CD4-positive, alpha-beta T cell treated with Interleukin-6 at 100 ng/mL for 8 hours (primary cell): ENCODE measurements at places on chromosomes 7 and 10.
A peak's percentile ranks its signal among the peaks of the same experiment; 100 is the strongest.

DNA sequence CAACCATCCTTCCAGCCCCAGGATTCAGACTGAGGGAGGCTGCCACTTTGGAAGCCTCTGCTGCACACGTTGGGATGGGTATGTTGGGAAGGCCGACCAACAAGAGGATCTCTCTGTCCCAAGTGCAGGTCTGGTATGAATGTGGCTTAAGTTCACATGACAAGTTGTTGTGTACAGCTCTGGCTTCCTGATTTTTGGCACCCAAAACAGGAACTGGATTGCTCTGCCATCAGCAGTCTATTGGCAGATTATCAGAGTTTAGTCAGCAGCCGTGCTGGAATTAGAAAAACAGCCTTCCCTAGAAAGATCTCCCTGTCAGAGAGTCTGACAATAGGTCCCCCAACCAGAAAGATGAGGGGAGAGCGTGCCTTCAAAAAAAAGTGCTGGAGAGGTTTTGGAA, 66.9 kb downstream of the GOLGA7B start:
- no peak for DNase-seq

DNA sequence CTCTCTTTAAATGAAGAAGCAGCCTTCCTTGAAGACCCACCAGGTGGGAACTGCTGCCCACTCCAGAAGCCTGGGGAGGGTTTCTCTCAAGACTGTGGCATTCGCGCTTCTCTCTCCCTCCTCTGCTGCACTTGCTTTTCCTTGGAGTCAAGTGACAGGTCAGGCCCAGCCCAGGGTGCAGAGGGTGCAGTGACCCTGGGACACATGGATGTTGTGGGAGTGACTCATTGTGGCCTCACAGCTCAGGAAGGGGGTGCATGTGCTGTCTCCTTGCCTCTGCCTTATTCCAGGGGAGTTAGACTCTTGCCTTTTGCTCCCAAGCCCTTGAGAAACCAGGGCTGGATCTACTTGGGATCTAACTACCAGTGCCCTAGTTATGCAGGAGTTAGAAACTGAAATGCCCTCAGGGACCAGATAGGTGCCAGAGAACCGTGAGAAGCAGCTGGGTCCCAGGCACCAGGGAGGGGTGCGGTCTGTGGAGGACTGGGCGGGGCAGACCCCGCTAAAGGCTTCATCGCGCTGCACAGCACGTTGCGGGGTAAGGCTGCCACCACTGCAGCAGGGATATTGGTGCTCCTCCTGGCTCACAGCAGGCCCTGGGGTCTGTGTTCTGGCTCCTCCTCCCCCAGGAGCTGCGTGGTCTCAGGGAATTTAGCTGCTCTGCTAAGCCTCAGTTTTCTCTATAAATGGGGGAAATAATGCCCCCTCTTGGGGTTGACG, 11.4 kb downstream of the FAM241B start:
- DNase-seq = no peak

DNA sequence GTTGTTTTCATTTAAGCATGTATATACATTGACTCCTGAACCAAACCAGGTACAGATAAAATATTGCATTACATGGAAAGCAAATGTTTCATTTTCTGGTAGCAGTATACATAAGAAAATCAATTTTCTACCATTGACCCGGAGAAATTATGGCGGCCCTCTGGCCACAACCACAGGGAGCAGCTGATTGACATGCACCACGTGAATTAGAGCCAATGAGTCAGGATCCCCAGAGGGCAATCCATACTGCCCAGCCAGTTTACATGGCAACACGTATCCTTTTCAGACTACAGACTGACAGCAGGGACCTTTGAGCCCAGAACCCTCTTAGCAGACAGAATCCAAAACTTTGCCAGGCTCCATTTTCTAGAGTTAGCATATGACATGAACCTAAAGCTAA, 272.2 kb upstream of the NEBL start:
- DNase-seq = no peak

DNA sequence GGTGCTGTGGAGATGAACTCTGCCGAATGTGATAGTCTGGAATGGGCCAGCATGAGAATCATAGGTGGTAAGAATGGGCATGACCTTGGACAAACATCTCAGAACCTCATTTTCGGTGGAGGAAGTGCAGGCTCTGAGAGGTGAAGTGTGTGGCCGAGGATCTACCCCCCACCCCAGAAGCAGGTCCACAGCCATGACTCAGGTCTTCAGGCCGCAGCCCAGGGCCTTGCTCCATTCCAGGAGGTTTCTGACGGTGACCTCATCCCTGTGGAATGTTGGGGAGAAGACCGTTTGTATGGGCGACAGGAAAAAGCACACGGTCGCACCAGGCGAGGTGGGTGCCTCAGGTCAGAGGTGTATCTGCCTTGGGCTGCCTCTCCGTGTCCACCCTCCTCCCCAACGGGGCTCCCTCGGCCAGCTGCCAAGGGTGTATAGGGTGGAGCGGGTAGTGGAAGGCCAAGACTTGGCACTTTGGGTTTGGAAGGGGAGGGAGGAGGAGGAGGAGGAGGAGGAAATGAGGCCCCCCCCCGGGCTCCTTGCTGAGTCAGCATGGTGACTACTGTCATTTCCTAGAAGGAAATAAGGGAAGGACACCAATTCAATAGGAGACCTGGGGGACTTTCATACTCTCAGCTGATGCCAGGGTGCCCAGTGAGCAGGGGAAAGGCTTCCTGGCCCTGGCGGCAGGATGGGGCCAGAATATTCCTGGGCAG, 168.0 kb upstream of the RHEB start:
- no peak for DNase-seq

DNA sequence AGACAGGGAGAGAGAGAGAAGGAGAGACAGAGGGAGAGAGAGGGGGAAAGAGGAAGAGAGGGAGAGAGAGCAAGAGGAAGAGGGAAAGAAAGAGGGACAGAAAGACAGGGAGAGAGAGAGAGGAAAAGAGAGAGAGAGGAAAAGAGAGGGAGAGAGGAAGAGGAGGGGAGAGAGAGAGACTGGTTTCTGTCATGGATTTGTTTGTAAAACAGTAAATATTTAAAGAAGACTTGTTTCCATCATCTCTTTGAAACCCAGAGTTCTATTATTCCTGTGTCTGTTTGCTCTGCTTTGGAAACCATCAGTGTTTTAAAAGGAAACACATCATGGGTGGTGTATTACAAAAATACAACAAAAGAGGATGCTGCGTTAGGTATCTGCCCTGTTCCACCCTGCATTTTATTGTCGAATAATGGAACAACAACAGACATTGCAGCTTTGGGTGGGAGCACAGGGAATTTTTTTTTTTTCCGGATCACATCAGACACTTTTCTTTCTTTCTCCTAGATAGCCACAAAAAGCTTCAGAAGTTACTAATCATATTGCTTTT, 150.7 kb upstream of the RSU1 start:
- DNase-seq = no peak

DNA sequence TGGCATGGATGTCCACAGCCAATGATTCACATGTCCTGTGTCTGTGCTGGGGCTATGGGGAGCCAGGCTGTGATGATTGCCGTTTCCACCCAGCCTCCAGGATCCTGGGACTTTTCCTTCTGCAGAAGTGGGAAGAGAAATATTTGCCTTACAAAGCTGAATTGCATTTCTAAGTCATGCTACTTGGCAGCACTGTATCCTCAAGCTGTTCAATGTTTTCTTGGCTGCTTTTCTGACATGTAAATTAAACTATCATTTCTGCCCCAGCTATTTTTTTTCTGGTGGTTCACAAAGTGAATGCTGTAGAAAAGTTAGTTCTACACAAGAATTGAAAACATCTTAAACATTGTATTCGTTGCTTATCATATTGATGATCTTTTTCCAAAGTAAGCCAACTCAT, 51.9 kb upstream of the TCERG1L start:
- no peak for DNase-seq

DNA sequence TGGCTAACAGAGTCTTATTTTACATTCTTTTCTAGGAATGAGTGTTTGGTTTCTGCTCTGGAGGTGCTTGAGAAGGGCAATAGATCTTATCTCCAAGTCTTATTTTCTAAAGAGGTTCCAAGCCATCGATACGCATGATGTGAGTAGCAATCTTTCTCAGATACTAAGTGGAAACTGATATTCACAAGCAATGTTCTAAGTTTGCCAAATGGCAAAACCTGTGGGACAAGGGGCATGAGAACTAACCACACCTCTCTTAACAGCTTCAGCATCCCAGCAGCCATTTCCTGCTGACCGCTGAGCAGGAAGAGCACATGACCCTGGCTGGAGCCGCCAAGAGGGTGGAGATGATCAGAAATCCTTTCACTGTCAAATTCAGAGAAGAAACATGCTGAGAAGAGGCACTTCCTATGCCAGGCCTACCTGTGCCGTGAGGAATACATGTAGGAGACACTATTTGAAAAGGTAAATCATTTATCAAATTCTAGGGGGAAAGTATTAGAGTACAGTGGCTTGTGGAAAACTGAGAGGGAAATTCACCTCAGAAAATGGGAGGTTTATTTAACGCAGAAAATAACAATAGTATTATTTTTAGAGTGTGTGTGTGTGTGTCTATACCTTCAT, 35.2 kb downstream of the CCDC71L start:
- DNase-seq = no peak

DNA sequence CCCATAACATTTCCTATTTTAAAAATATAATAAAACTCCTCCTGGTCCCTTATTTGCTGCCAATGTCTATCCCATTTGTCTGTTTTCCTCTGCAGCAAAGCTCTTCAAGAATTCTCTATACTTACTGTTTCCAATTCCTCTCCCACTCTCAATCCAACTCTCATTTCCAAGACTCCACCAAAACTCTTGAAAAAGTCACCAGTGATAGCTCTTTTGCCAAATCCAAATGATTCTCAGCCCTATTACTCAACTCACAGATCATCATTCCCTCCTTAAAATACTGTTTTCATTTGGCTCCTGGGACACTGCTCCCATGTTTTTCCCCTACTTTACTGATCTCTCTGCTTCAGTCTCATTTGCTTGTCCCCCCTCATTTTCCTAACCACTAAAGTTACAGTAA, 139.4 kb downstream of the HIBADH start:
- no peak for DNase-seq

GRCh38 chr10:102408728-102409603, 9.6 kb downstream of the PSD start:
- DNase-seq = peak; percentile 71

DNA sequence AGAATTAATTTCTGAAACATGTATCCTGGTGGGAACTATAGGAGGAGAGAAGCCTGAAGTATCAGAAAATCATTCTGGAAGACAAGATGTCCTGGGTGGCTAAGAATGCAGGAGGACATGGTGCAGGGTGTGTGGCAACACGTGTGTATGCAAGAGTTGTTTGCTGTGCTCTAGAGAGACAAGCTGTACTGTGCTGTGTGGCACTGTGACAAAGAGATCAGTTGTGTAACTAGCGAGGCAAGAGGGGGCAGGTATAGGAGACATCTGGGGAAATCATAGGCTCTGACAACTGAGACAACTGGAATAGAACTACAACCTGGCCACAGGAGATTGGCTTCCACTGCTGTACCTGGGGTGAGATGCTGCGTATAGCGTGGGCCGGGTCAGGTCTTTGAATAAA, 9.3 kb downstream of the ITGA8 start:
- DNase-seq = no peak

GRCh38 chr7:78234634-78235033, 436.1 kb downstream of the PHTF2 start:
- no peak for DNase-seq

- DNase-seq = no peak
These were observed 152.5 kb downstream of the SLC25A13 start for GRCh38 chr7:96169439-96169838.

- no peak for DNase-seq
These were observed 4.8 kb downstream of the ANK3 start for GRCh38 chr10:60384708-60385398.

DNA sequence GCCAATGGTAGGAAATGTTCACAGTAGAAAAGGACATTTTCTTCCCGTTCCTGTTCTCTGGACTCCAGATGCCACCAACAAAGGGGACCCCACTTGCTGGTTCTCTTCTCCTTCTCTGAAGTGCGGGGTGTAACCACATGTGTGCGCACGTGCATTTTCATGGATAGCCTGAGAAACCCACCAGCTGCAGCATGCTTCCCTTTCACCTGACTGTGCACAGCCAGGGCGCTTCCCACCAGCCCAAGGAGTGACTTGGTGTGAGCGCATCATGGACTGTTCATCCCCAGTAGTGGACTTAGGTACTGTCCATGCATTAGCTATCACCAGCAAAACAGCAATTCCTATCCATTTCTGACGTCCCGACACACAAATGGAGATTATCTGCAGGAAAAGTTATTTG, 29.6 kb upstream of the DPYSL4 start:
- no peak for DNase-seq

DNA sequence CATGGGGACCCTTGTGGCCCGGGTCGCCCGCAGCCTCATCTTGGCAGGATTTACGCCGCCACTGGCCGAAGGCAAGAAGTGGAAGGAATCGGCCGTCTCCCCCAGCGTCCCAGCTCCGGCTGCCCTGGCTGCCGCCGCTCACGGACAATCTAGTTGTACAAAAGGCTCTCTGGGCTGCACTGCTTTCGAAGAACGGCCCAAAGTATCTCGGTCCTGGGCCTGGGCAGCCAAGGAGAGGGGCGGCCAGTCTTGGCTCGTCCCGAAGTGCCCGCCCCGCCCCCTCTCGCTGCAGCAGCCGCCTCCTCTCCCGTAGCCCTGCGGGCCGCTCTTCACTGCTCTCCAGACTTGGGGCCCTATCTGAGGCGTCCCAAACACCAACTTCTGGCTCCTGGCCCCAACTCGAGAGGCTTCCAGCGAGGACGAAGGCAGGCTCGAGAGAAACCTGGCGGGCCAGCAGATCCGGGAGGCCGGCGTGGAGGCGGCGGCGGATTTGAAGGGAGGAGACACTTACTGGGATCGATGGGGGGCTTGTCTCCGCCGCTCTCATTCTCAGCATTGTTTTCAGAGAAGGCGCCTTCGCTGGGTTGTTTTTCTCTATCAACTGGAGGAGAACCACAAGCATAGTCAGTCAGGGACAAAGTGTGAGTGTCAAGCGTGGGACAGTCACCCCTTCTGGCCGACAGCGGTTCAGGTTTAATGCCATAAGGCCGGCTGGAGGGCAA, 809 bp downstream of the HOXA9 start:
- no peak for DNase-seq

- no peak for DNase-seq
These were observed 33.4 kb downstream of the OGDH start for GRCh38 chr7:44639671-44640321.

DNA sequence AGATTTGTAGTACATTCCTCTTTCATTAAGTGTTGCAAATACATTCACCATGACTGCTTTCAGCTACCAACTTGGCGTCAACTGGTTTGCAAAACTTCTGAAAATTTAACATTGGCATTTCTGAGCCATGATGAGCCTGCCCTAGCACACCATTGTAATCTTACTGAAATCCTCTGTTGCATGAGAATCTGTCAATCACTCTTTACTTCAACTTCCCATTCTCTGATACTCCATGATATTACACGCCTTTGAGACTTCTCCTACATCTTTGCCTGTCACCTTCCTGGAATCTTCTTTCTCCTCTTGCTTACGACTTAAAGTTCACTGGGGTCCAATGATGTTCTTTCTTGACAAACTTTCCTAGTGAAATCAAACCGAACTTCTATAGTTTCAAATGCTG, 32.2 kb downstream of the EBLN1 start:
- no peak for DNase-seq

DNA sequence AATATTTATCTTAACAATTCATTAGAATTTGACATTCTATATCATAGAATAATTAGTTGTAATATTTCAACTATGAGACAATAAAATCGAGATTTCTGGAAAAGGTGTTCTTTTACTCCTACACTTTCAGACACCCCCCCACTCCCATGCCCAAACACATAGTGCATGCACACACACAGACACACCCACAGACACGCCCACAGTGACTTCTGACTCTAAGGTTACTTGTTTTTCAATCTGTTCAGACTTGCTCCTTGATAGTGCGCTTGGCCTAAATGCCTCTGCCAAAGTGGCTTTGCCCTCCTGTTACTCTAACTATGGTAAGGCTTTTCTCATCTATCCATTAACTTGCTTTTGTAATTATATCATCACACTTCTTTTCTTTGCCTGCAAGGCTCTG, 144.0 kb upstream of the PPP1R3A start:
- DNase-seq = no peak
